ENCODE measurements at places on chromosomes 13 and 19. TPM values are rescaled to one million over a fixed set of nuclear protein-coding genes. Genes with fewer than 3 reads are reported as not detected.

The FGF21 gene
- total RNA-seq = not detected

The CFAP97D2 gene
- not detected for total RNA-seq

The SIGLEC8 gene
- total RNA-seq = not detected

The ZNF578 gene
- total RNA-seq = 3.5 TPM

The CLDND2 gene
- not detected for total RNA-seq

The PLIN4 gene
- total RNA-seq = 4.0 TPM

The SPATA13 gene
- 8.0 TPM for total RNA-seq

The ZIM2 gene
- total RNA-seq = not detected

The LHFPL6 gene
- total RNA-seq = 54.1 TPM

The ZNF823 gene
- 7.9 TPM for total RNA-seq

The SHISA2 gene
- total RNA-seq = not detected

The LYPD5 gene
- total RNA-seq = not detected

The WIZ gene
- total RNA-seq = 6.2 TPM

The SPART gene
- total RNA-seq = 117 TPM

The GRIK5 gene
- 0.44 TPM for total RNA-seq

The FBN3 gene
- total RNA-seq = not detected

The PGLYRP1 gene
- total RNA-seq = not detected

The KLK14 gene
- not detected for total RNA-seq

The CAPS gene
- 1.4 TPM for total RNA-seq

The RNF113B gene
- total RNA-seq = not detected

The FOXO1 gene
- total RNA-seq = 3.6 TPM

The CGB2 gene
- total RNA-seq = not detected

The PLEKHF1 gene
- 42.8 TPM for total RNA-seq

The ACP4 gene
- not detected for total RNA-seq

The NBEA gene
- 6.1 TPM for total RNA-seq

The SSC5D gene
- total RNA-seq = 38.0 TPM

The RFPL4AL1 gene
- total RNA-seq = not detected

The CEACAM5 gene
- not detected for total RNA-seq

The GPI gene
- total RNA-seq = 162 TPM

The ZFR2 gene
- not detected for total RNA-seq

The LGALS7 gene
- total RNA-seq = not detected

The ZNF772 gene
- 17.2 TPM for total RNA-seq

The VSTM1 gene
- total RNA-seq = not detected

The CATSPERD gene
- total RNA-seq = not detected

The APOC1 gene
- 1.4 TPM for total RNA-seq

The SUPT20H gene
- total RNA-seq = 50.5 TPM

The LMTK3 gene
- total RNA-seq = 0.37 TPM

The CRB3 gene
- total RNA-seq = not detected

The KRTDAP gene
- not detected for total RNA-seq

The PCDH9 gene
- 3.6 TPM for total RNA-seq

The TIMM50 gene
- 84.0 TPM for total RNA-seq

The SELENOV gene
- not detected for total RNA-seq

The NLRP11 gene
- total RNA-seq = not detected

The TMEM147 gene
- total RNA-seq = 104 TPM

The HRC gene
- total RNA-seq = not detected

The C3 gene
- total RNA-seq = 0.22 TPM

The SPTBN4 gene
- total RNA-seq = 7.4 TPM

The NLRP5 gene
- total RNA-seq = not detected

The MEIOSIN gene
- total RNA-seq = not detected

The BICRA gene
- total RNA-seq = 7.9 TPM

The DIAPH3 gene
- total RNA-seq = 9.6 TPM

The LYPD3 gene
- 0.11 TPM for total RNA-seq
